Left lobe of liver (tissue), 2 donors: ENCODE measurements at places on chromosomes 3 and 15. TPM values are rescaled to one million over a fixed set of nuclear protein-coding genes. Genes with fewer than 3 reads are reported as not detected.

Gene DPPA4
- total RNA-seq, result 1.8 TPM

Gene AADACL2
- total RNA-seq, result not detected

DNA sequence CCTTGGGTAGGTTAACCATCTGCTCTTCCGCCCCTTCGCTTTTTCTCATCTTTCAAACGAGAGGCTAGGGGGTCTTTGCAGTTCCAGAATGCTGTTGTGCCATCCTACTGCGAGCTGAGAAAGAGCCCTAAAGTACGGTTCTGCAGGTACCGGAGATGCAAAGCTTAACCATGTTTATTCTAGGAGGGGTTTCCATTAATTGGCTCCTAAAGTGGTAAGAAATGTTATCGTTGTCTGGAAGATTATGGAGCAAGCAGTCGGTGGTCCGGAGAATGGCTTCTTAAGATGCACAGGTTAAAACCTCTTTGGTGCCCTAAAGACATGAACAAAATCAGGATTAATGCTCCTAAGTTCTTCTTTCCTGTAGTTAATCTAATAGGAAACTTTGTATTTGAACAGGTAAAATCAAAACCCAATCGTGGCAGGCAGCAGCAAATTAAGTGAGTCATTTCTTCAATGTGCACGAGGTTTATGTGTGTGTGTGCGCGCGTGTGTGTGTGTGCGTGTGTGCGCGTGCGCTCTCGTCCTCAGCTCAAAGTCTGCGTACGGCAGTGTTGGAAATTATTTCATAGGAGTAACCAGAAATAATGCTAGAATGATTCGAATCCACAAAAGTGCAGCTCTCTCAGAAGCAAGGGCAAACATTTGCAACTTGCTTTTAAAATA lies 772 bp downstream of the FAM81A start:
- DNase-seq, result no peak

- no peak for DNase-seq
These were observed 110.5 kb downstream of the PGPEP1L start for GRCh38 chr15:98896802-98897732.

GRCh38 chr3:156554515-156554841 lies 439 bp downstream of the SSR3 start:
- DNase-seq, result no peak
